LHCN-M2 (cell line): ENCODE measurements at places on chromosomes 12 and 14. TPM values are rescaled to one million over a fixed set of nuclear protein-coding genes. Genes with fewer than 3 reads are reported as not detected.

DNA sequence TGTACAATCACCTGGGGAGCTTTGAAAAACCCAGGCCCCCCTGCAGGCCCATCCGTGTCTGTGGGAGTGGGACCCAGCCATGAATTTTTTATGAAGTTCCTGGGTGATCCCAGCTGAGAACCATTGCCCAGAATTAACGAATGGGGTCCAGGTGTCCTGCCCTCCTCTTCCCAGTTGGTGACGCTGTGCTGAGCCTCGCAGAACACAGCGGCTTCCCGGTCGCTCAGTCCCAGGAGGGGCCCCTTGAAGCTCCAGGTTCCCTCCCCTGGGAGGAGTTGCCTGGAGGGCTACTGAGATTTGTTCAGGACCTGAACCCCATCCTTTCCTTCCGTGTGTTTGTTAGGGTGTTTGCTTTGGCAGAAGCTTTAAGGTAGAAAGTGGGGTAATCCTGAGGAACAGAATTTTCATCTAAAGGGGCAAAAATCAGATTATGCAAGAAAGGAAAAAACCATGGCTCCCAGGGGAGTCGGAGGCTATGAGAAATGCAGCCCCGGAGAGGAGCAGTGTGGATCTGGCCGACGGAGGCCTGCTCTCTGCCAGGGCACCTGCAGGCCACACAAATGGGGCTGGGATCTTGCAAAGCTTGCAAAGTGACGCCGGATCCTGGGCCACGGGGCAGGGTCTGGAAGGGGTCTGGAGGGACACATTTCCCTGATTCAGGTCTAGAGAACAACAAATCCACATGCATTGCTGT is 164.7 kb upstream of the PRMT8 start:
- no peak for DNase-seq

DNA sequence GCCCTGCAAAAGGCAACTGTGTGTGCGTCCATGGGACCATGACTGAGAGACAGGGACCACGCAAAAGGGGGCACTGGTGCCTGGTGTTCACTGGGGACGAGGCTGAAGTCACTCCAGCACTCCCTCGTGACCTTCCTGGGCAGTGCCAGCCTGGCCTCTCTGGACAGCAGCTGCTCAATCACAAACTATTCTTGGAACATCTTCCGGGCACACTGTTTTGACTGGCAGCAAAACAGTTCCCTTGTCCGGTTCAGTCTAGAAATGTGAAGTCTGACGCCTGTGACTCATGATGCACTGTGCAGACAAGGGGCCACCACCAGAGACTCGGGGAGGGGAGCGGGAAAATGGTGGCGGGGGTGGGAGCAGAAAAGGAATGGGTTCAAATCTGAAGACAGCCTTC is 20.8 kb downstream of the SNRNP35 start:
- peak; percentile 95 for DNase-seq

- no peak for DNase-seq
These were observed 1.0 kb downstream of the SOCS4 start for GRCh38 chr14:55028066-55028465.

DNA sequence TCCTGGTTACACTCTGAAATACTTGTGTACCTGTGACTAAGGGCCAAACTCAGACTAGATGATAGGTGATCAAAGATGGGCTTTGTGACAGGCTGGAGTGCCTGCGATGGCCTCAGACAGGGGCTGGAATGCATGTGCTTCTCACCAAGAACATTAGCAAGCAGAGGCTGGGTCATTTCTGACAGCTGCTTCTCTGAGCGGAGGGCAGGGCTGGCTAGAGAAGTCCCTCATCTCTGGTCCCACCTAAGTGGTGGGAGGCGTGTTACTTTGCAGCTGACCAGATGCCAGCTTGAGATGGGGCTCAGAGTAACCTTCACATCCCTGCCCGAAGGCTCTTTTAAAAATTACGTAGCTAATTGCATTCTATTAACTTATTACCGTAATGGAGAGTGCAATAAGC is 106.8 kb upstream of the RTL1 start:
- no peak for DNase-seq

- DNase-seq = no peak
These were observed 94.8 kb downstream of the ATF7IP start for GRCh38 chr12:14460212-14460841.

Gene SLCO1C1
- total RNA-seq = not detected in 2 replicates
